ENCODE measurements at places on chromosomes 1 and 21.

DNA sequence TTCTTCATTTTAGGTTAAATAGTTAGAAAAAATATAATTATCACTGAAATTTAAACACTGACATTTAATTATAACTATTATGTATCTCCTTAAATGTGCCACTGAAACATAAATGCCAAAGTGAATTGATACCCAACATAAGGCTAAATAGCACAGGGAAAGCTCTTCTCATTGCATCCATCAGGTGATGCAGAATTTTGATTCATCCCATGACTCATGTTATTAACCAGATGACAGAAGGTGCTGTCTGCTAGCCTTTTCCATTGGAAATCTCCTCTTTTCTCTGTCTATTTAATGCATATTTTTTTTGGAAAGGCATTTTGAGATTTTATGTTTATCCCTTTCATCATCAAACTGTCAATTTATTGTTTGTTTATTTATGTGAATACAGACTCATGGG, 136.8 kb downstream of the KCNK2 start:
- DNase-seq: no peak

DNA sequence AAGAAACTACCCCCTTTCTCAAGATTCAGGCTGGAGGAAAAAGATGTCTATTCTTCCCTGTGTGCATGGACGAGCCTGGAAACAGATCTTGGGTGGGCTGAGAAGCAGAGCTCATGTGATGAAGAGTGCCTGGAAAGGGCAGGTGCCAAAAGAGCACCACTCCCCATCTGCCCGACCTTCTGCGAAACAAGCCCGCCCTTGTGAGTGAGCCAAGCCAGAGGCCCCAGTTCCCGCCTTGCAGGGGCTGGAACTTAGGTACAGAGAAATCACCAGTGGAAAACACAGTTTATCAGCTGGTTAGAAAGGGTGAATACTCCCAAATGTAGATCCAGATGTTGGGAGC, 26.7 kb upstream of the A3GALT2 start:
- DNase-seq: no peak

- no peak for DNase-seq
Observed at GRCh38 chr1:60436186-60436585, 362.6 kb upstream of the C1orf87 start.

- no peak for DNase-seq
Observed at GRCh38 chr1:44924835-44925464, 61.4 kb downstream of the EIF2B3 start.

GRCh38 chr1:100027212-100027611, 57.4 kb downstream of the SLC35A3 start:
- no peak for DNase-seq

DNA sequence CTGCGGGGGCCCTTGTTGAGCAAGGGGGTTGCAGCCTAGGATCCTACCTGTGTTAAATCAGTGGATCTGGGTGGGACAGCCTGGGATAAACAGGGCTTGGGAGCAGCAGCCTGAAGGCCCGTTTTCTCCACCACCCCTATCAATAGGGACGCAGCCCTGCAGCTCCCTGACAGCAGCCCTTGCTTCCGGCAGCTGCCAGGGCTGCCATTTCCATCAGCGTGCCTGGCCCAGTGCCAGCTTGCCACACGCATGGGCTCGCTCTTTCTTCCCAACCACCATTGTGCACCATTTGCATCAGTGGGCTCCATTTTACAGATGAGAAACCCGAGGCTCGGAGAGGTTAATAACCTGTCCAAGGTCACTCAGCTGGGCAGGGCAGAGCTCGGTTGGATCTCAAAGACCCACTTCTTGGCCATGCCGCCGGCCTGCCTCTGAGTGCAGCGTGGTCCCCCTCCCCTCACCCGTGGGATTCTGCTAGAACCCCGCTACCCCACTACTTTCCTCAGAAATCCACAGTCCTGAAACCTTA, 3.8 kb downstream of the WNT4 start:
- DNase-seq: no peak

DNA sequence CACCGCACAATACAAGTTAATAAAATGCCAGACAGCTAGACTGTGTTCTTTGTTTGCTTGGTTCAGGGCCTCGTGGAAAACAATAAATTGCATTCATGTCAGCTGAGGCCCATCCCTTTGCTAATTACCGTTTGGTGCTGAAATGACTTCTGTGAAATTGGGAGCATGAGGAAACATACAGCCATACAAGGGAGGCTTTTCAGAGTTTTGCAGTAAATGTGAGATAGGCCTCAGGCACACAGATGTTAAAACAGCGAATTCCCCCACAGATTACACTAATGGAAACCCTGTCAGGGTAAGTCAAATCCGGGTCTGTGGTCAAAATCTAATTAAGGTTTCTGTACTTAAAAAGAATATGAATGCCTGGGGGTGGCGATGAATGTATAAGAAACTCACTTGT, 173.5 kb upstream of the LMO4 start:
- DNase-seq: no peak

GRCh38 chr1:54955359-54955758, 25.1 kb upstream of the TMEM61 start:
- no peak for DNase-seq

DNA sequence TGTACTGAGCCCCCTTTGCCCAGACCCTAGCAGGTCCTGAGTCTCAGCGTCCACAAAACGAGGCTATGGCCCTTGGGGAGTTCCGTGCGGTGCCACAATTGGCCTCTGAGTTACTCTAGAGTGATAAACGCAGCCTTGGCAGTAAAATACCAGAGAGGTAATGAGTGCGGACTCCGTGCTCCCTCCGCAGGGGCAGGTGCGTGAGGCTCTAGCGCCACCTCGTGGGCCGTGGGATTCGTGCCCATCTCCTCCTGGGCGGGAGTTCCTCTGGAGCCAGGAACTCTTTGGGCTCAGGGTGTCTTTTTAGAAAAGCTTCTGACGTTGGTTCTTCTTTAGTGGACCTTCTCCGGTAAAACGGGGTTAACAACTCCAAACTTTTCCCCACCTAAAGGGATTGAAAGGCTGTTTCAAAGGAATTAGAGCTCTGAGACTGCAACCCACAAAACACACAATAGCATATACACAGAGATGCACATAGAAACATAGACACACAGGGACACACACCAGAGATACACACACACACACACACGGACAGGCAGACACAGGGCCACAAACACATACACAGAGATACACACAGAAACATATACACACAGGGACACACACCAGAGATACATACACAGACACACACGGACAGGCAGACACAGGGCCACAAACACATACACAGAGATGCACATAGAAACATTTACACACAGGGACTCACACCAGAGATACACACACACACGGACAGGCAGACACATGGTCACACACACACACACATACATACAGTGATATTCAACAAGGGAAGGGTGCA, 99.4 kb downstream of the KCNJ15 start:
- no peak for DNase-seq

- no peak for DNase-seq
Observed at GRCh38 chr1:217090060-217090911, 367.1 kb upstream of the ESRRG start.

GRCh38 chr1:21864730-21865129, 52.7 kb downstream of the LDLRAD2 start:
- no peak for DNase-seq

GRCh38 chr1:231062500-231063270, 22.6 kb upstream of the FAM89A start:
- DNase-seq: no peak

Measured in left renal cortex interstitium (tissue), 4 donors.